ENCODE measurements at places on chromosomes 5 and 9.

- DNase-seq, result no peak
Observed at GRCh38 chr9:77719321-77719720, 71.2 kb upstream of the GNA14 start.

DNA sequence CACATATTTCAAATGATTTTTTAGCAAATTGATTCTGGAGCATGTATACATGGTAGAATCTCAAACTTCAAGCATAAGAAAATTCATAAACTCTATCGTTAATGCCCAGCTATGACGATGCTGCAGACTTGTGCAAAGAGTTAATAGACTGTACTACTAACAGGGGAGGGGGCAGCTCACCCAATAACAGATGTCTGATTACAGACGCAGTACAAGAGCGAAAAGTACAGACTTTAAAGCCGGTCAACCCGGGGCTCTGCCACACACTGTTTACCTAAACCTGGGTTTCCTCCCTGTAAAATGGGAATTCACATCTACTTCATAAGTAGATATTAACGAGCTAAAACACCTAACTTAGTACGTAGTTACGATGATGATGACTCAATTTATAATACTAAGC lies 651 bp downstream of the TRIM23 start:
- no peak for DNase-seq

DNA sequence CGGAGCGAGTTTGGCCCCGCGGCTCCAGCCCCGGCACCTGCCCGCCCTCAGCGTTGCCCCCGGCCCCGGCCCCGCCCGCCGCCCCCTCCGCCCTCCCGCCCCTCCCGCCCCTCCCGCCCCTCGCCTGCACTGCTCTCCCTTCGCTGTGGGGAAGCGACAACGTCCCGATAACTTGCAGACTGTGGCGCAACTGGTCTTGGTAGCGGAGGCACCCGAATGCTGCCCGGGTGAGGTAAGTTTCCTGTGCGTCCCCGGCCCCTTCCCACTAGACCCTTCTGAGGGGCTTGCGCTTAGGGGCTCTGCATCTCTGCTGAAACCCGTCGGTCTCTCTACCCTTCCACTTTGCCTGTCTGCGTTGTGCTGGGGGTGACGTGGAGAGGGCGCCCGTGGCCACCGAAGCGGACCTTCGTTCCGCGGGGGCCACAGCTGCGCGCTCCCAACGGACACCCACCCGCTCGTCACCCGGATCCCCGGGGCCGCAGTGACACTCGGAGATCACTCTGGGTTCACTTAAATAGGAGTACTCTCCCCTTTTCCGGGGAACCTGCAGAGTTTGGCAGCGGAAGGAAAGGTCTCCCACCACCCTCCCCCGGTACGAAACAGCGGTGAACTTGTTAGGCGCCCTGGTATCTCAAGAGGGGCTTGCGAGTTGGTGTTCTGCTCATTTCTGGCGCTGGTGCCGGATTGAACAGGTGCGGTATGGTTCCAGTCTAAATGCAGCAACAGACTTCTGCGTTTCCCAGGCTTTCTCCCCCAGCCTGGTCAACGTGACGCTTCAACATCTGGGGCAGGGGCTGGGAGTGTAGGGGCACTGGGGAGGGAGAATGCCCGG lies 707 bp downstream of the PIP5K1B start:
- no peak for DNase-seq

DNA sequence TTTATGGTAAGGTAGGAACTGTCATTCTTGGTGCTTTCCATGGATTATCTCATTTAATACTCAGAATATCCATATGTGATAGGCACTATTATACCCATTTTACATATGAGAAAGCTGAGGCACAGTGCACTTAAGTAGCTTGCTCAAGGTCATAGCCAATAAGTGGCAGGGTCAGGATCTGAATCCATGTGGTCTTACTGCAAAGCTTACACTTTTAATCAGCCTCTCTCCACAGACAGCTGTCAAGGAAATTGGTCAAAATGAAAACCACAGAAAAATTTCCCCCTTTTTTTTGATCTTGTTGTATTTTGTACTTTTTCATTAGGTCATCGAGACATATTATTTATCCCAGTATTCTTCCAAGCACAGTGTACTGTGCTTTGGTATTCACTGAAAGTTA lies 78.5 kb downstream of the ERCC6L2 start:
- no peak for DNase-seq

- DNase-seq, result no peak
Observed at GRCh38 chr5:153641183-153641688, 150.8 kb downstream of the GRIA1 start.

GRCh38 chr5:161378701-161379100 lies 167.8 kb downstream of the GABRB2 start:
- DNase-seq, result no peak

GRCh38 chr9:79681576-79681975 lies 109.8 kb downstream of the TLE4 start:
- DNase-seq, result no peak

GRCh38 chr5:149228618-149229297 lies 42.9 kb upstream of the AFAP1L1 start:
- DNase-seq, result no peak

DNA sequence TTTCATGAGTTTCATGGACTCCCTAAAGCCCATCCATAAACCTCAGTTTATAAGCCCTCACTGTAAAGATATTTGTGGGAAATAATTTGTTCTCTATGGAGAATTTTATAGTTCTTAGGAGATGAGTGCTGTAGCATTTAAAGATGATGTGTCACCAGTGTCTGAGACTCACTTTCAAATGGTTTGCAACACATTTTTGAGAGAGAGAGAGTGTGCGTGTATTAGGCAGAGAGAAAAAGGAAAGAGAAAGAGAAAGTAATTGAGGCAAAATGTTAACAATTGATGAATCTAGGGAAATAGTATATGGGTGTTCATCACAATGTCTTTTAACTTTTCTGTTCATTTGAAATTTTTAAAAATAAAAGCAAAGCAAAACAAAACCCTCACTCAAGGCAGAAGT lies 479.0 kb downstream of the ZSWIM6 start:
- no peak for DNase-seq

GRCh38 chr9:91954841-91955471 lies 4.9 kb upstream of the ROR2 start:
- no peak for DNase-seq

GRCh38 chr5:148425808-148426207 lies 42.0 kb downstream of the FBXO38 start:
- no peak for DNase-seq

- no peak for DNase-seq
Observed at GRCh38 chr5:122102825-122103224, 24.8 kb upstream of the LOX start.

DNA sequence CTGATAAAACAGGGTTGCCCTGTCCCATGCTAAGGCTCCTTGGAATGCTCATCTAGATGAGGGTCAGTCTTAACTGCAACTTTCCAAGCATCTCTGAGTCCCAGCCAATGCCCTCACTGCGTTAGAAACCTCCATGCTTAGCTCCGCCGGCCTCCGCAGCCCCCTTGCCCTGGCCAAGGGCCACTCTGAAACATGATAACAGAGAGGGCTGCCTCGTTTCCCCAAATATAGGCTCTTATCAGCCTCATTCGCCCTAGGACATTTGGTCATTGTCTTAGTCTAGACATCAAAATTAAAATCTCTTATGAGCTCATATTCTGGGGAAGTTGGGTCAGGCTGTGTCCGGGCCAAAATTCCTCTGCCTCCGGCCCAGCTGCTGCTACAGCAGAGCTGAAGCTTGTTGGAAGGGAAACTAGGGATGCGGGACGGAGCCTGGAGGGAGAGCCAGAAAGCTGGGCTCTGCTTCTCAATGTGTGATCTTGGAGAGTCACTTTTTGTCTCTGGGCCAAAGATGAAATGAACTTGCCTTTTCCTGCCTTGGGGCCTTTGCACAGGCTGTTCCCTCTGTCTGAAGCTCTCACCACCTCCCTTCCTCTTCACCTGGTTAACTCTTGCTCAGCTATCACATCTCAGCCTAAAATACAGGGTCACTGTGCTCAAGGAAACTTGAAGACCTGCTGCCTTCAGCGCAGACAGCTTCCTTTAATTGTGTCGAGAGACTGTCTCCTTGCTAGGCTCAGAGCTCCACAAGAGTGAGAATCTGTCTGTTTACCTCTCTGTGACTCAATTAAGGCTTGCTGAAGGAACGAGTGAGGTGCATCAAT lies 191.3 kb downstream of the RGS3 start:
- DNase-seq, result no peak

- no peak for DNase-seq
Observed at GRCh38 chr9:93592008-93592642, 15.7 kb downstream of the PHF2 start.

DNA sequence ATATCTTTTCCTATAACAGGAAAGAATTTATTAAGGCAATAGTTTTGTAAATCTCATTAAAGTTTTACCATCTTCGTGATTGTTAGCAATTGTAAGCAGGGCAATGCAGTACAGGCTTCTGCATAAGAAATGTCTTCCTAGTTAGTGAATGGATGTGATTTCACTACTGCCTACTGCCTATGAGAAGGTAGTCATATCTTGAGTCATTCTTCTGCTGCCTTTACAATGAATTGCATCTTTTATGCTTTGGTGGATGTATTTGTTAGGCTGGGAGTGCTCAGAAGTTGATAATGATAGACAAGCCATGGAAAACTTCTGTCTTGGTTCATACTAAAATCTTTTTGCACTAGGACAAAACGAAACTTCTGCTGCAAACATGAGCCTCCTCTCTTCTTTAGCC lies 128.0 kb downstream of the ADAMTSL1 start:
- DNase-seq, result no peak

DNA sequence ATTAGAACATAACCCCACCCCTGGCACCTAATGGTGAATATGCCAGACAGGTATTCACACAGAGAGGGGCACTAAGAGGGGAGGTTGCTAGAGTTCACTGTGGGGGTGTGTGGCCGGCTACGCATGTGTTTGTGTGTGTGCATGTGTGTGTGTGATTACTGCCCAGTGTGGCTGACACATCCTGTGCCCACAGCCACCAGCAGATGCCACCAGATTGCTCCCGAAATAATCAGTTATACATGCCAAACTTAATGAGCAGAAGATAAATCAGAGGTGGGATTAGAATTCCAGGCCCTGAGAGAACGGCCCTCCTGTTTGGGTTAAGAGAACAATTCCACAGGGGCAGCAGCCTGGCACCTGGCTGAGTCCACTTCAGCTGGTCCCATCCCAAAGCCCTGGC lies 91.8 kb upstream of the TBCA start:
- DNase-seq, result no peak

DNA sequence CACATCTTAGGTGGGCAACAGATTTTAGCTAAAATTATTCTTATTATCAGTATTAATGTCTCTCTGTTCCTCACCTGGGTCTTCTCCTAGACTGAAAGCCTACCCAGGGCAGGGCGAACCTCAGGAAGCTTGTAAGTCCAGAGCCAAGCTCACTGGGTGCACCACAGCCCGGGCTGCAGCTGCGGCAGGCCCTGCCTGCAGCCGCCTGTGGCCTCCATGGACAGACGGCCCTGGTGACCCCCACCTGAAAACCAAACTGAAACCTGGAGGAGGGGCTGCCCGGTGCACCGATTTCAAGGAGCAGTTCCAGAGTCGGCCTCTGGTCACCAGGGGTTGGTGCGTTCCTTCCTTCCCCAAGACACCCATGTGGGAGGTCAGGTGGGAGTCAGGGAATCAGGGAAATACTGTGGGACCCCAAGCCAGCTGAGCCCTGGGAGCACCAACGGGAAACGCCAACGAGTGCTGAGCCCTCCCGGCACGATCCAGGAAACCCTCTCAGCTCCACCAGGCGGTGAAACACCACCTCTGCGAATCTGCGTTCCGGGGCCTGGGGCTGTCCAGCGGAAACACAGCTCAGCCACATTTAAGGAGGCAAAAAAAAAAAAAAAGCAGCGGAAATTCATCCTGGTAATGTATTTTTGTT lies 68.6 kb upstream of the PPP1R26 start:
- DNase-seq, result no peak

DNA sequence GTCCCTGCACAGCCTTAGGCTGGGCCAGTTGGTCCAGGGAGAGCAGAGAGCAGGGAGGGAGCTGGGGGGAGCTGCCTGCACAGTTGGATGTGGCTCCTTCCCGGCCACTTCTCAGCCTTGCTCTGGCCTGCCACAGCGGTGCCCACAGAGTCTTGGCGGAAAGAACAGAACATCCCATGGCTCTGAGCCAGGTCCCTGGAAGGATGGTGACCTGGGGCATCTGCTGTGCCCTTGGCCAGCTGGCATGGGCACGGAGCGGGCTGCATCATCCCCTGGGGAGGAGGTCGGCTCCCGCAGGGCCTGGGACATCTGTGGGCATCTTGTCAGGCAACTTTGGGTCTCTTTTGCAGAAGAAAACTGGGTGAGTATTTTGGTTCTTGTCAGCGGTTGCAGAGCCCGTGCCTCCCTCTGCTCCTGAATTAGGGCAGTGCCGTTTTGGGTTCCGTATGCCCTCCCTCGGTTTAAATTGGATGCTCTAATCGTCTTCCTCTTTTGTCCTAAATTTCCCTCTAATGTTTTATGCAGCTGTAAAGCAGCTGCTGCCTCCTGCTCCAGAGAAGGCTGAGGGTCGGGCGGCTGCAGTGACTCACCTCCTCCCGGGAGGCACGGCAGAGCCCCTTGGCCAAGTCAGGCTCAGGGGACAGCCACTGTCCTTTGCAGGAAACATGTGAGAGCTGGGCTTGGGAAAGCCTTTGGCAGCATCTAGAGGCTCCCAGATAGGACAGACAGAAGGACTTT lies 10.5 kb upstream of the NACC2 start:
- DNase-seq, result no peak

DNA sequence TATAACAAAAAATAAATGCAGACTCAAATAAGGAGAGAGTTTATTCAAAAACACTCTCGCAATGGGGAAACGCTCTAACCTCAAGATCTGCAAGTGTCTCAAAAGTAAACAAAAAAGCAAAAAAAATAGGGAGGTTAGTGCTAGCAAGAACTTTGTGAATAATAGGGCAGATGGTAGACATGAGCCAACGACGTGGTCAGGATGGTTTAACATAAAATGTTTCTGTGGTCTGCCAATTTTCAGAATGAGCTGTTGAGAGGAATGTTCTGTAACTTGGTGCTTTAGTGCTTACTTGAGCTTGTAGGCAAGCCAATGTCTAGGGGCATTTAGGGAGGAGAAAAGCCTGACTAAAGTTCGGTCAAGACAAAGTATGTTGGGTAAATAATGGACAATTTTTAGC lies 1813.9 kb upstream of the CDH6 start:
- DNase-seq, result no peak

DNA sequence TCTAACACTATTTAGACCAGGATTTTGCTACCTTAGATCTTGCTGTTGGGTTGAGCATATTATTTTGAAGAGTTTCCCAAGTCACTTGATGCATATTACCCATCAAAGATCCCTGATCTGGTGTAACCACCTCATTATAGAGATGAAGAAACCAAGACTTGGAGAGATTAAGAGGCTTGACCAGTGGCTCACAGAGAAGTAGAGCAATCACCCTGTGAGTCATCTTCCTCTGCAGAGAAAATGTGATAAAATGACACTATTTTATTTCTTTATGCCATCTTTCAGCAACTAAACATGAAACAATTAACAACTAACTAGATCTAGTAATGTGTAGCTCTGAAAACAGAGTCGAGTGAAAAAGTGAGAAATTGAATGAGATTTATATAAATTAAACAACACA lies 76.1 kb downstream of the KIF4B start:
- DNase-seq, result no peak
